ENCODE measurements at places on chromosomes 12 and 14. TPM values are rescaled to one million over a fixed set of nuclear protein-coding genes. Genes with fewer than 3 reads are reported as not detected.
A peak's percentile ranks its signal among the peaks of the same experiment; 100 is the strongest.

Gene E2F7
- polyA plus RNA-seq: 6.0 TPM

Gene PMCH
- not detected for polyA plus RNA-seq

Gene BMP4
- polyA plus RNA-seq: 3.6 TPM

Gene CALCOCO1
- polyA plus RNA-seq: 156 TPM

Gene TDP1
- 23.3 TPM for polyA plus RNA-seq

Gene AVPR1A
- polyA plus RNA-seq: not detected

Gene RND1
- 0.26 TPM for polyA plus RNA-seq

Gene UNC79
- polyA plus RNA-seq: under 0.01 TPM

- DNase-seq: no peak
These were observed 19.3 kb upstream of the MDM2 start for GRCh38 chr12:68788554-68789143.

GRCh38 chr14:53273671-53274072 is 120.5 kb upstream of the DDHD1 start:
- peak; percentile 10 for DNase-seq

DNA sequence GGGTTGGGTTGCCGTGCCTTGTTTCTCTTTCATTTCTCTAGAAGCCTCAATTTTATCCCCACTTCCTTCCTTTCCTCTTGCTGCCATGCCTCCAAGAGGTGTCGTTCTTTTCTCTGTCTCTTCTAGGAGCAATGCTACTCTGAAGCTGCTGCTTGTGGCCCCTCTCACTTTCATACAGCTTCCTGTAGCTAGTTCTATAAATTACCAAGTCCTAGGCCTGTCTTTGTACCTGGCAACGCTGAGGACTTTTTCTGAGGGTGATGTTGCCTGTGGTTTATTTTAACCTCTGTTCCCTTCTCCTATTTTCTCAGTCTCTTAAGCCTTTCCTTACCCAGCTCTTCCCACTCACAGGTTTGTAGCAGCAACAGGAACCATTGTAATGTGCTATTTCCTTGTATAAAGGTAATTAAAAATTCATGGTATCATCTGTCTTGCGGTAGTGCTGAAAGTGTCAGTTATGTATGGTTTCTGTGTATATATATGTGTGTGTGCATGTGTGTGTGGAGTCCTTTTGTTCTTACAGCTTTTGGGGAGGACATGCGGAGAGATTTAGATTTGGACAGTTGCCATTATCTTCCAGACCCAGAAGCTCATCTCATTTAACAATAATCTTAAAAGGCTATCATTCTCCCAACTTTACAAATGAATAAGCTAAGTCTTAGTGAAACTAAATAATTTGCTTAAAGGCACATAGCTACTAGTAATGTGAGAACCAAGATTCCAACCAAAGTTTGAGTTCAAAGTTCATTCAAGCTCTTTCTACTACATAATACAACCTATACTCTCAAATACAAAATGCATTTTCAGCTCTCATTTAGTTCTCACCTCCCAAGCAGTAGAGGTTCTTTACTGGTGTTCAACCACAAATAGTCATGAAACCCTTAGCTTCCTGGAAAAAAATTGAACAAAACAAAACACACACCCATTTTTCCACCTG is 43.8 kb downstream of the DDHD1 start:
- no peak for DNase-seq

DNA sequence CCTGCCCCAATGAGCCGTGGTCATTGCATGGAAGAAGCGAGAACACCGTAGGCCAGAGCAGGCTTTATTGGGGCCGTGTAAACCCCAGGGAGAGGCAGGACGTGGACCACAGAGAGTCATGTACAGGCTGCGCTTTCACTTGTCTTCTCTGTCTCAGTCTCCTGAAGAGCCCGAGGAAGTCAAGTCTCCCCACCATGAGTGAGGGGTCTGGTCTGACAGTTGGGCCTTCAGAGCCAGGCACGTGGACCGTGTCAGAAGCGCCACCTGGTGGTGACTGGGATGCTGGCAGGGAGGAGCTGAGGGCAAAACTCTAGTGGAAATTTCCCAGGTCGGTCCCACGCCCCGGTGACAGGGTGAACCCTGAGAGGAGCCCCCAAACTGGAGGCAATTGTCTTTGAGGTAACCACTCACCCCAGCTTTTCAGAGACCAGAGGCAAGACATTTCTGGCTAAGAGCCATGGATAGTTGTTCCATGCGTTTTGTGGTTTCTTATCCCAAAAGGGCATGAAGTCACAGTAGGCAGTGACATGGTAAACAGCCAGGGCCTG is 17.4 kb downstream of the RPS6KL1 start:
- peak; percentile 34 for DNase-seq

DNA sequence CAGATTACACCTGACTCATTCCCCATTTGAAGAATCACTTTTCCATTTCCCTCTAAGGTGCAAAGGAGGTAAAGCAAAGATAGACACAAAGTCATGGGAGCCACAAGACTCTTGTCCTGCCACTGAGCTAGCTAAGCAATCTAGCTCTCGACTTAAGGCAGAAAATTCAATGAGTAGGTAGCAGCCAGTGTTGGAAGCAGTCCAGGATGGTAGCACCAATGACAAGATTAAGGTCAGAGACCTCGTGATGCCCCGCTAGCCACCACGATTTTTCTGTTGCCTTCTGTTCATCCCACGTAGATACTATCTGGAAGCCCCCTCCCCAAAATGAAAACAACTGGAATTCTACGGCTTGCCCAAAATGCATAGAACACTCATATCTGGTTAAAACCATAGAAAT is 1.4 kb downstream of the VAMP1 start:
- DNase-seq: no peak

- DNase-seq: peak; percentile 33
These were observed 326.5 kb upstream of the TBX3 start for GRCh38 chr12:115010324-115010995.

GRCh38 chr14:68305738-68306137 is 486.2 kb downstream of the RAD51B start:
- DNase-seq: no peak

DNA sequence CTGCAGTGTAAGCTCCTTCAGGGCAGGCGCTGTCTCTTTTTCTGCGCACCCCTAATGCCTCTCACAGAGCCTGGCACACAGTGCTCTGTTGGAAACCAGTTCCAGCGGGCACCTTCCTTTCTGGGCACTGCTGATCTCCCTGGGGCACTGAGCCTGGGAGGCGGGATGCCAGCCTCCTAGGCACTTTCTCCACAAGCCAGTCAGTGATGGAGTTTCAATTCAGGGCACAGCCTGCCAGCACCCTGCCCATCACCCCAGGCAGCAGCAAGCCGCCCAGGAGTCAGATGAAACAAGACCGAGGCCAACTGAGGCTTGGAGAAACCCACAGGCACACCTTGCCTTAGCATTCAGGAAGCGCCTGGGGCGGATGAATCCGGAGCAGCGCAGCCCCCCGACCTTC is 5.7 kb upstream of the CTDSP2 start:
- no peak for DNase-seq

GRCh38 chr12:1418144-1418543 is 176.2 kb downstream of the FBXL14 start:
- no peak for DNase-seq

- peak; percentile 89 for DNase-seq
These were observed 173.4 kb upstream of the ATP2B1 start for GRCh38 chr12:89882050-89882449.

- no peak for DNase-seq
These were observed 774.7 kb downstream of the TMTC2 start for GRCh38 chr12:83461336-83461935.

DNA sequence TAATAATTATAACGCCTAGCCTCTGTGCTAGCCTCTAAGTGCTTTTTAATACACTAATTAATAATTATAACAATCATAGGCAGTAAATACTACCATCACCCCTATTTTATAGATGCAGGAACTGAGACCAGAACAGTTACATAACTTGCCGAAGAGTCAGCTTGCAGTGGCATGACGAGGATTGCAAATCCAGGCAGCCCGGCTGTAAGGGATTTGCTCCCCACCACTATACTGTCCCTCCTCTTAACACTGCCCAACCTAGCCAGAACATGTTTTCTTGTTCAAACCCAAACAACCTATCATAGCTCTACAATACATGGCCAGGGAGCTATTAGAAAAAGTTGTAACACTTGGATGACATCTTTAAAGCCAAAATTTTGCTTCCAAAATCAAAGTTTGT is 33.9 kb upstream of the VASH1 start:
- no peak for DNase-seq

DNA sequence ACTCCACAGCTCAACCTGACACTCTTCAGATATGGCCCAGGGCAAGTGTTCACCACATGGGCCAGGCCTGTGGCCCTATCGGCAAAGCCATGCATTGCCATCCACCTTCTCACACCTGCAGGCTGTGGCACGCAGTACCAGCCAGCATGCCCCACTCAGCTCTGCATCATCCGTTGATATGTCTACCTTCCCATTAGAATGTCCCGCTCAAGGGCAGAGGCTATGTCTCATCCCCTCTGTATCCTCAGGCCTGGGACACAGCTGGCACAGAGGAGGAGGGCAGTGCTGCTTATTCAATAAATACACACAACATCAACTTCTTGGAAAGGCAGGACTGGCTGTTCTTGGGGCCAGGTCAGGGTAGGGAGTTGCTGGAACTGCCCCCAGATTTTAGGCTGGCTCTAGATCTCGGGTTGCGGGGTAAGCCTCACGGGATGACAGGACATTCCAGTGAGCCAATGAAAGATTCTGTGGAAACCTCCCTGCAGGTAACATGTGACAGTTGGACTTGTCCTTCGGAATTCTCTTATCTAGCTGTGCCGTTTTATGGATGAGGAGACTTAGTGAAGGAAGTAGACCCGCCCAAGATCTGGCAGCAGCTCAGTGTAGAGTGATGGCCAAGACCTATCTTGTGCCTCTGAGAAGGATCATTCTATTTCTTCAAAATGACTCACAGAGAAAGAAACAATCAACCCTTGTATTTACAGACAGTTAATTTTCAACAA is 25.6 kb downstream of the SYNE3 start:
- no peak for DNase-seq

DNA sequence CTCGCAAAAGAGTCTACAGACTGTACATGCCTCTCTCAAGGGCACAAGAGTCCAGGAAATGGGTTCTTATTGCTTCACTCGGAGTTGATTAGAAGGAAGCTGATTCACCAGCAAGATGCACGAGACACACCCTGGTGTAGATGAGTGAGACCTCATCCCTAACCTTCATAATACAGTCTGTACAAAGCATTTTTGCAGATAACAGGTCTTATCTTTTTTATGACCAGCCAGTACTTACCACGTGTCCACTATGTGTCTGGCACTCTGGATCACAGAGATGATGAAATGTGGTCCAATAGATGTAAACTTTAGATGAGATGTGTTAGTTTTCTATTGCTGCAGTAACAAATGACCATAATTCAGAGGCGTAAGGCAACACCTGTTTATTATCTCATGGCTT is 53.4 kb upstream of the PWP1 start:
- no peak for DNase-seq

GRCh38 chr12:93419388-93420034 is 22.2 kb downstream of the UBE2N start:
- peak; percentile 75 for DNase-seq

DNA sequence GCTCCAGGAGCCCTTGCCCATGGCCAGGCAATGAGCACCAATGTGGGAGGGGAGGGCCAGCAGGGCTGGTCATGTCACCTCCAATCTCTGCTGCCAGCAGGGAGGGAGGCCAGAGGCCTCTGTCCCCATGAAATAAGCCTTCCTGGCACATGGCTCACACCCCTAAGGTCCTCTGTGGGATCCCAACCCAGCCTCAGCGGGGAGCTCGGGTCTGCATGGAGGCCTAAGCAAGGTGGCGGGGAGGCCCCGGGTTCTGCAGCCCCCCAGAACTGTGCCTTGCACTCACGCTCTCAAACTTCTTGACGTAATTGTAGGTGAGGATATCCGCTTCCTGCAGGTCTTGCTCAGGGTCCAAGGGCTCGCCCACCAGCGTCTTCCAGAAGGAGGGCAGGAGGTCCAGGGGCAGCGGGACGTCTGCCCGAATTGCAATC is 41.7 kb downstream of the TRAFD1 start:
- no peak for DNase-seq

DNA sequence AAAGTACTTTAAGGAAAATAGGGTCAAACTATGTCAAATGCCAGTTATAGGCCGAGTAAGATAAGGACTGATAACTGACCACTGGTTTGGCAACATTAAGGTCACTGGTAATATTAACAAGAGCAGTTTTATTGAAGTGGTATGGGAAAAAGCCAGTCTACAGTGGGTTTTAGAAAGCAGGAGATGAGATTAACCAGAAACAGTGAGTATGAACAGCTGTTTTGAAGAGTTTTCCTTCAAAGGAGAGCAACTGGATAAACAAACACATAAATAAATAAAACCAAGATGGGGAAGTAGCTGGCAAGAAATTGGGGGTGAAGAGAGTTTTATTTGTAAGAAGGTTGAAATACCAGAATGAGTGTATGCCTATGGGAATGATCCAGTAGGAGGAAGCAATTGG is 30.3 kb downstream of the KITLG start:
- no peak for DNase-seq

- no peak for DNase-seq
These were observed 21.5 kb upstream of the IFNG start for GRCh38 chr12:68180792-68181744.

DNA sequence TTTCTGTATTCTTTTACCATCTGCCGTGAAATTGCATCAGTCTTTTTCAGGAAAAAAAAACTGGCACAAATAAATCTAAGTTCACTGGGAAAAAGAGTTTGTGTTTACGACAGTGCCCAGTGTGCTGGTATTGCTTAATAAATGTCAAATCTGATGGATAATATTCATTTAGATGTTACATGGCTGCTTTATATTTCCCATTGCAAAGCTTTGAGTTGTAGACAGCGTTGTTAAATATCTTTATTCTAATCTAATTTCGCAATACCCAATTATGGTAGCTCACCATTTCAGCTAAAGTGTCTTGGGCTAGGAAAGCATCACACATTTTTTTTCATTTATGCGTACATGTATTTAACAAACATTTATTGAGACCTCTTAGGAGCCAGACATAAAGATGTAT is 1994.5 kb upstream of the FLRT2 start:
- DNase-seq: no peak

GRCh38 chr14:64995291-64995690 is 8.6 kb downstream of the FNTB start:
- peak; percentile 58 for DNase-seq

Data from IMR-90 (cell line).